ENCODE measurements at places on chromosomes 13 and 19.

DNA sequence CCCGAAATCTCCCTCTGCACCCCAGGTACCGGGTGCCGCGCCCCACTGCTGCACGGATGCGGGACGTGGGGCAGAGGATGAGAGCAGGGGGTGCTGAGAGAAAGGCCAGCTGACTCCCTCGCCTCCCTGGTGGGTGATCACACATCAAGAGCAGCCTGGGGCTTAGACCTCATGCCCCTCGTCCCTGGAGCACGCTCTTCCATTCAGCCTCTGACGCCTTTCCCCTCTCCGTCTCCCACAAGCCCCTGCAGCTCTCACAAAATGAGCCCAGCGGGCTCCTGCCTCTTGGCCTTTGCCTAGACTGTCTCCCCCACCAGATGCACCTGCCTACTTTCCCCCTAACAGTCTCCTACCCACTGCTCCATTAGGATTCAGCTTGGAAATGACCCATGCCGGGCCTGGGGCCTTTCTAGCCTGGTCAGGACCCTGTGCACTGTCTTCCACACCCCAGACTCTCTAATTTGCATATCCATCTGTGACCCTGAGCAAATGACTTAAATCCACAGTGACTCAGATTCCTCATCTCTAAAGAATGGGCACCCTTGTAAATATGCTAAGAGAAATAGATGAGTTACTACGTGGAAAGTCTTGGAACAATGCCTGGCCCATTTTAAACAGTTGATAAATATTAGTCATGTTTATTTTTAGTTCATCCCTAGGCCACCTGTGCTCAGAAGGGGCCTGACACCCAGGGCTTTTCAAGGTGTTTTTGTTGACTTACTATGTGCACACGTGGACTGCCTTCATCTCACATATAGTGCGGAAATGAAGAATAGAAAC, 582 bp upstream of the PTPRH start:
- DNase-seq = peak; percentile 89

DNA sequence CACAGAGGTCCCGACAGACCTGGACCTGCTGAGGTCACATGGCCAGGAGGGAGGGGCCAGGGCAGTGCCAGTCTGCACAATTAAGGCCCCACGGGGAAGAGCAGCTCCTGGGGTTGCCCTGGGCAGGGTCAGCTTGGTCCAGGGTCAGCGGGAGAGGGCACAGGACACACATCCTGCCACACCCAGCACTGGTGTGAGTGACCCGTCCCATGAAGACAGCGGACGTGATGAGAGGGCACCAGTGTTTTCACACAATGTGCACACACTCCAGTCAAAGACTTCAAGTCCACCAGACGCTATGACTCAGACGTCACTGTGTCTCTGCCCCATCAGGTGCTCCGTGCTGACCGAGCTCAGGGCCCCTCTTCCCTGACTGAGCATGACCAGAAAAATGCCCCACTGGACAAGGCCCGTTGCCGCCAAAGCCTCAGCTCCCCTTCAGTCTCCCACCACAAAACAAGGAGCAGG, 4.2 kb downstream of the TMEM259 start:
- DNase-seq = no peak

- peak; percentile 70 for DNase-seq
These were observed 28.3 kb downstream of the IL12RB1 start for GRCh38 chr19:18058208-18059009.

- DNase-seq = no peak
These were observed 19.7 kb downstream of the PNPLA6 start for GRCh38 chr19:7554990-7555864.

GRCh38 chr13:46160471-46161066, 21.4 kb downstream of the LCP1 start:
- DNase-seq = no peak

- no peak for DNase-seq
These were observed 285.0 kb upstream of the PCDH20 start for GRCh38 chr13:61700620-61701019.

DNA sequence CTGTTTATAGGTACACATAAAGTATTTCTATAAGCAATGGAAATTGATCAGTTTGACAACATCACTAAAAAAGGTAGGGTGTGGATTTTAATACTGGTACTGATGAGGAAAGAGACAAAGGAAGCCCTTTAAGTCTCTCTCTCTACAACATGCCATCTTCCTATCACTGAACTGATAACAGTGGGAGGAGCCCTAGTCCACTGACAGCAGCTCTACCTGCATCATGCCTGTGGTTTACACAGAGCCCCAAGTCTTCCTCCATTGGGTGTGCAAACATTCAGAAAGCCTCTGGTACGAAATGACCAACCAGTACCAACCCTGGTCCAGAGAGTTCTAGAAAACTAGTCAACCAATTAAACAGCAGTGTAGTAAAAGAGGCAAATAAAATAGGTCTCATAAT, 53.4 kb downstream of the KLF12 start:
- DNase-seq = no peak

DNA sequence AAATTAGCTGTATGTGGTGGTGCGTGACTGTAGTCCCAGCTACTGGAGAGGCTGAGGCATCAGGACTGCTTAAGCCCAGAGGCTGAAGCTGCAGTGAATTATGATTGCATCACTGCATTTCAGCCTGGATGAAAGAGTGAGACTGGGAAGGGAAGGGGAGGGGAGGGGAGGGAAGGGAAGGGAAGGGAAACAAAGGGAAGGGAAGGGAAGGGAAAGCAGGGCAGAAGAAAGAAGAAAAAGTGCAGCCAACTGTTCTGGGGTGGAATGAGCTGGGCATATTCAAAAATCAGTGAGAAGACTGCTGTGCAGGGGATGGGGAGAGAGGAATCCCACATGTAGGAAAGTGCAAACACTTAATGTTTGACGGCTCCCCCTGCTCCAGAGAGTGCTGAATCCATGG, 905.5 kb downstream of the UQCRFS1 start:
- DNase-seq = no peak

DNA sequence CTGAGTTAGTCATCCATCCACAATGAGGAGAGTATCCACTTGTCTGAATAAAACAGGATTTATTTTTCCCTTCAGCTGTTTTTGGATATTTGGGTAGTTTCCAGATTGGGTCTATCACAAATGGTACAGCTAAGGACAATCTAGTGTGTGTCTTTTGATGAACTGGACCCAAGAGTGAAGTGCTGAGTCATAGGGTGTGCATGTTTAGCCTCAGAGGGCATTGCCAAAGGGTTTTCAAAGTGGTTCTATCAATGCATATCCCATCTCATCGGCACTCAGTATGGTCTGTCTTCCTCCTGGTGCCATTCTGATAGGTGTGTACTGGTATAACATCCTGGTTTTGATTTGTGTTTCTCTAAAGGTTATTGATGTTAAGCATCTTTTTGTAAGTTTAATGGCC, 62.3 kb downstream of the GSX1 start:
- DNase-seq = no peak

DNA sequence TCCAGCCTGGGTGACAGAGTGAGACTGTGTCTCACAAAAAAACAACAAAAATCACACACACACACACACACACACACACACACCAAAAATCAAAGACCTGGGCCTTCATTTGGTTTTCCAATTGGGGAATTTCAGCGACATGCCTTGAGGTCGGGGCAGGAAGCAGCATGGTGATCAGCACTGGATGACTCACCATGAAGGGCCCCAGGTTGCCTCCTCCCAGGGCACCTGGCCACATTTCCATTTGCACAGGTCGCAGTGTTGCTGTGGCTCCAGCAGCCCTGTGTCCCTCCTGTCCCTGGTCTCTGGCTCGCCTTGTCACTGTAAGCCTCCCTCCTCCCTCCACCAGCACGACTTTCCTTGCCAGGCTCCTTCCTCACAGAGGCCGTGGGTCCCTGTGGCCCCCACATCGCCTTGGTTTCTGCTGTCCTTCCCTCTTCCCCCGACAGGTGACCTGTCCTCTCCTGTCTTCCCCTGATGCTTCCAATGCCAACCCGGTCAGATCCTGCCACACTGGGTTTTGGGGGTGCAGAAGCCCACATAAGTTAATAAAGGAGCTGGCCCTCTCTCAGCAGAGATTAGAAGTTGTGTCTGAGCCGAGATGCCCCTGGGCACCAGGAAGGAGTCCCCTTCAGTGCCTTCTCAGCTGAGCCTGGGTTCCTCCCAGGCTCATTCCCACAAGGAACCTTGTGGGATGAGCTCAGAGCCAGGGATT, 66.7 kb downstream of the GPR12 start:
- DNase-seq = no peak

GRCh38 chr13:66532146-66532545, 698.0 kb downstream of the PCDH9 start:
- DNase-seq = no peak

DNA sequence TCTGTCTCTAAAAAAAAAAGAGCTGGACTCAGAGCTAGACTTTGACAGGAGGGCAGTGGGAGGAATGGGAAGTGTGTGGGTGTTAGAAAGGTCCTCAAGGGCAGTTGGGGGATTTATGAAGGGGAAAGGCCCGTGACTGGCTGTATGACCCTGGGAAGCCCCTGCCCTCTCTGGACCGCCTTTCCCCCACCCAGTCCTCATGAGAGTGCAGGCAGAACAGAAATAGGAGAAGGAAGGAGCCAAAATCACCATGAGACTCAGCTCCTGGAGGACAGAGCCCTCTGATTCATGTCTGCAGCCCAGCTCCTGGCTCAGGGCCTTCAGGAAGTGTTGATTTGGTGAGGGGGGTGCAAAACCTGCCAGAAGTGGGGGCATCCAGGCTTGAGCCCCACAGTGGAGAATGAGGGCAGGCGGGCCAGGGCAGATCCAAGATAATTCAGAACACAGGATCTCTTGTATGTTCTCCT, 8.7 kb upstream of the SMG9 start:
- DNase-seq = no peak

DNA sequence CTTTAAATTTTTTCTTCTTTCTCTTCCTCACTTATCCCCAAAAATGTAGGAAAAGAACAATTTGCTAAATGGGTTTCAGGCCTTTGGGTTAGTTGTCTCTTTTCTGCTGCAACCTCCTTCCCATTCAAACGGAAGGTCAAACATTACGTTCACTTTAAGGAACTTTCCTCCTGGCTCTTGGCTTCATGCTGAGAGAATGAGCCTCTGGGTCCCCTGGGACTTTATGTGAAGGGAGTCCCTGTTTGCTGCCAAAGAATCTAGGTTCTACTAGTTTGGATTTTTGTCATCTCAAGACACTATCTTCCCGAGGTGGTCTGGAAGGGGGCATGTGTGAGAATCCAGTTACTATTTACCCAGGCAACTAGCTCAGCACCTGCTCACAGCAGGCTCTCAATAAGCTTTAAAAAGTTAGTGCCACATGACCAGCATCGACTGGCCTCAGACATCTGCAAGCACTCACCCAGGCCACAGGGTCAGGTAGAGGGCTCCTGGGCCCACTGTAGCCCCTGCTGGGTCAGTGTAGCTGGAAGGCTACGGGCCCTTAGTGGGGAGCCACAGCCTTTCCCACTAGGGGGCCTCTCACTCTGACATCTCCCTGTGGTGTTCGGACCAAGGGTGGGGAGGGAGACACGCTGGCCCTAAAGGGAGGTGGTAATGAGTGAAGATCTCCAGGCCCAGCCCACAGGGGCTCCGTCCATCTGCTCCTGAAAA, 40.5 kb downstream of the FAM124A start:
- no peak for DNase-seq

DNA sequence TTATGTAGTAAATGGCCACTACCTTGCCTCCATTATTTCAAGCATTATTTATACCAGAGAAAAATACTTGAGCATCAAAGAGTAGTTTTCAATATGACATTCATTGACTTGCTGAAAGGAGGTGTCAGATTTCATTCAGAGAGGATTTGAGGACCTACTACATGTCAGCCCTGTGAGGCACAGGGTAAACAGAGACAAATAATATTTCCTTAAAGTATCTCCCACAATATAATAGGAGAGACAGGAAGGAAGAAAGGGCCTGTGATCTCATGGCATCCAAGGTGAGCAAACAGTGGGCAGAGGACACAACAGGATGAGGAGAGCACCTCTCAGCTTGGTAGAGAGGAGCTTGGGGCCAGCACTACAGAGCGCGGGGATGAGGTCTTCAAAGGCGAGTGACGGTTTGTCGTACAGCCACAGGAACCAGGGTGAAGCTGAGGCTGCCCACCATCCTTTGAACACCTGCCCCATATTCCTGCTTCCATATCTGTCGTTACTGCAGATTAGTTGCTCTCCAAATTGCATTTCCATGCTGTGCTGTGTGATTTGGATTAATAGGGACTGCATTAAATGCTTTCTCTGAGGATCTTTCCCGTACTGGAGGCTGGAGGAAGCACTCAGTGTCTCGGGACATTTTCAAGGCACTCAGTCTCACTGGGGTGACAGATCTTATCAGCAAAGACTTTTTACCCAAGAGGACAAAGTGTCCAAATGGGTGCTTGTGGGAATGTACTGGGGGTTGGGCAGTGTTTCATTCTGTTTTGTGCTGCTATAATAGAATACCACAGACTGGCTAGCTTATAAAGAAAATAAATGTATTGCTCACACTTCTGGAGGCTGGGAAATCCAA, 59.2 kb downstream of the GJA3 start:
- DNase-seq = no peak

DNA sequence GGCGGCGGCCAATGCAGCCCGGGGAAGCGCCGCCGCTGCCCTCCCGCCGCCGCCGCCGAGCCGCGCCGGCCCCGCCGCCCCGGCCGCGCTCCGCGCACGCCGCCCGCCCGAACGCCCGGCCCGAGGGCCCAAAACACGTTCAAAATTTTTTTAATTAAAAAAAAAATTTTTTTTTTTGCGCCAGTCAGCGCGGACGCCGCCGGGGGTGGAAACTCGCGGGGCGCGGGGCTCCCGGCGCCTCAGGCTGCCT, 468 bp downstream of the HMGB1 start:
- DNase-seq = no peak

GRCh38 chr19:369256-369655, 24.7 kb upstream of the MIER2 start:
- DNase-seq = no peak

GRCh38 chr13:44174769-44175425, 198.7 kb upstream of the SERP2 start:
- no peak for DNase-seq

- no peak for DNase-seq
These were observed 423.0 kb downstream of the DCT start for GRCh38 chr13:94056362-94056990.

DNA sequence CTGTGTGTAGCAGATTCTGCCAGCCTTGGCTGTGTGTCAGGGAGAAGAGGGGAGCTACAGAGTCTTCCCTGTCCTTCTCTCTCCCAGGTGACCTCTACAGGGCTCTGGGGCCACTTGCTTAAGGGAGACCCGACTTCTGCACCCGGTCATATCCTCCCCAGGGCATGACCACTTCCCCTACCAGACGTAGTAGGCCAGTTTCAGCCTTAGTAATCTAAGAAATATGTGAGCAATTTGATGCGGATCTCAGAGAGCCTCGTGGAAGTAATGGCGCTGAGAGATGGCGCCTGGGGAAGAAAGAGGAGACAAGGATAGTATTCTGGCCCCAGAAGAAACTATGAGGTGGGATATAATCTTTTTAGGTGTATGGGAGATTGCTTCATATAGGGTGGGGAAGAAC, 41.9 kb downstream of the NFIX start:
- no peak for DNase-seq

GRCh38 chr19:40335855-40336600, 12.2 kb downstream of the C19orf47 start:
- no peak for DNase-seq

GRCh38 chr19:16623576-16623975, 4.4 kb downstream of the MED26 start:
- no peak for DNase-seq

DNA sequence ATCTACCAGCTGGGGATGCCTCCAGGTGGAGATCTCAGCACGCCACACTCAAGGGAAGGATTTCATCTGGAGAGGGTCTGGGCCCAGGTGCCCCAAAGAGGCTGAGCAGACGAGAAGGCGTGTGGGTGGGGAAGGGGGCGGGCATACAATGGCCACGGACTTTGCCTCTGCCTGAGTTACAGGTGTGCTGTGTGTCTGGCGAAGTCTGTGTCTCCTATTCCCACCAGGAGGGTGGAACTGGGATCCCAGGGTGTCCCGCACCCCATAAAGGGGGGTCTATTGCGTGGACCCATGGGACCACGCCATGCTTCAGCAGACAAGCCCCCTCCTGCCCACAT, 3.6 kb downstream of the TLE2 start:
- DNase-seq = no peak

Data from NCI-H774 (cell line).